BE2C (cell line): ENCODE measurements at places on chromosomes 6 and 20.

- DNase-seq, result no peak
Measured at GRCh38 chr20:60430516-60431001, 472.3 kb downstream of the CDH26 start.

DNA sequence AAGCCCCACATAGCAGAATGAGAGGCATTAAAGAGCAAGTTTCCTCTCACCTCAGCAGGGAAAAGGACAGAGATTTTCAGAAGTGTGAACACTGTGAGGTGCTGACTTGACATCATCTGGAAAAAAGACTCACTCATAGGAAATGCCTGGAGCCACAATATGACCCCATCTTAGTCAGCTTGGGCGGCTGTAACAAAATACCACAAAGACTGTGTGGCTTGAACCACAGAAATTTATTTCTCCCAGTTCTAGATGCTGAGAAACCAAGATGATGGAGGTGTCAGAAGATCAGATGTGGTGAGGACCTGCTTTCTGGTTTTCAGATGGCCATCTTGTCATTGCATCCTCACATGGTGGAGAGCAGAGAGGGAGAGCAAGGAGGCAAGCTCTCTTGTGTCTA is 253.1 kb downstream of the ADGB start:
- no peak for DNase-seq

DNA sequence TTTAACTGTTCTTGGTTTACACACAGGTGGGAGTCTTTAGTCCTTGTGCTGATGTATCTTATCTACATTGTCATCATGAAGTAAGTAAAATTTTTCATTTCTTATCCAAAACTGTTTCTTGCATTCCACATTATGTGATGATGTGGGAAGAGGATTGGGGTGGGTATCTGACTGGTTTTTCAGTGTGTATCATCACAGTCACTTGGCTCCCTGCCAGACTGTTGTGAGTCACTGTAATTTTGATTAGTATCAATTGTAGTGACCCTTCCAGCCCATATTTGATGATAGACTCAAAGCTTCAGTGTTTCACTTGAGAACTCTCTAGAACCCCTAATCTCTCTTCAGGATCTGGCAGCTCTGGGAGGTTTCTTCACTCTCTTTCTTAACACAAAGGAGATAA is 84.5 kb upstream of the RIN2 start:
- no peak for DNase-seq

DNA sequence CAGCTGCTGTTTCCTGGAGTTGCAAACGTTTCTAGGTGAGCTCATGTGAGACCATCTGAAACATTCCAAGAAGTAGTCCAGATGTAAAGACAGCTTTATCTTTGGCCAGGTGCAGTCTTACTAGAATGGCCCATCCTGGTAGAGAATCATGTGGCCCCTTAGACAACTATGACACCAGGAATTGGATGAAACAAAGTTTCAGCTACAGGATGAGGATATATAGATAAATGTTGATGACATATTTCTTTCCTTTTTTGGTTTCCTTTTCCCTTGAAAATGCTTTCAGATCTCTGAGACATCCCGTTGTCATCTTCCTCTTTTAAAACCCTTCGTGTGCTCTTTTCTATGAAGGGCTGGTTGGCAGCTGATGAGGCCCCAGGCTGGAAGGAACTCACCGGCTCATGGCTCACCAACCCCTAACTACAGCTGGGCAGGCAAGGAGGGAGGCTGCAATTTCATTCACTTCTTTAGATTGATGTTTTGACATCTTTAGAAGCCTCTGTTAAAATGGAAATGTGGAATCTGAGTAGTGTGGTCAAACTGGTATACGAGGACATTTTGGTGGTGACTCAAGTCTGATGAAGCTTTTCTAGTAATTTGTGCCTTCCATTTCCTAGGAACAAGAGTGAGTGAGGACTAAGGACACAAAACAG is 167.9 kb upstream of the TNFAIP3 start:
- no peak for DNase-seq

- DNase-seq, result no peak
Measured at GRCh38 chr6:132910759-132911158, 96.4 kb downstream of the RPS12 start.

GRCh38 chr6:116572162-116572561 is 858 bp downstream of the RWDD1 start:
- peak; percentile 34 for DNase-seq

DNA sequence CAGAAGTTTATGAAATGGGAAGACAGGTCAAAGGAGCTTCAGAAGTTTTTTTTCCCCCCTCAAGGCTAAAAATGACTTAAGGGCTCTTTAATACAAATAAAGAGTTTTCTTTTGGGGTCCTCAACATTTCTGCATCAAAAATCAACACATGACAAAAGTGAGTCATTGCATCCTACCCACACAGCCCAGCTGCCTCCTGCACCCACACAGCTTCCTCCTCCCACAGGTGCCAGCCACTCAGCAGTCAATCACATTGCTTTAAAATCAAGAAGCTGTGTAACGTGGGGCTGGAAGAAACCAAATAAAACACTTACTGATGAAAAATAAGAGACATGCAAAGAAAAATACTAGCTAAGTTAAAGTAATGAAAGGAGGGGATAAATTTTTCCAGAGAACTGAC is 68.5 kb downstream of the MAP3K5 start:
- no peak for DNase-seq

GRCh38 chr6:31776989-31777666 is at the start of gene VWA7:
VWA7 (minus strand) TSS chr6:31777328; CDS start chr6:31776779, 549 bp downstream.
- DNase-seq, result peak; percentile 68

DNA sequence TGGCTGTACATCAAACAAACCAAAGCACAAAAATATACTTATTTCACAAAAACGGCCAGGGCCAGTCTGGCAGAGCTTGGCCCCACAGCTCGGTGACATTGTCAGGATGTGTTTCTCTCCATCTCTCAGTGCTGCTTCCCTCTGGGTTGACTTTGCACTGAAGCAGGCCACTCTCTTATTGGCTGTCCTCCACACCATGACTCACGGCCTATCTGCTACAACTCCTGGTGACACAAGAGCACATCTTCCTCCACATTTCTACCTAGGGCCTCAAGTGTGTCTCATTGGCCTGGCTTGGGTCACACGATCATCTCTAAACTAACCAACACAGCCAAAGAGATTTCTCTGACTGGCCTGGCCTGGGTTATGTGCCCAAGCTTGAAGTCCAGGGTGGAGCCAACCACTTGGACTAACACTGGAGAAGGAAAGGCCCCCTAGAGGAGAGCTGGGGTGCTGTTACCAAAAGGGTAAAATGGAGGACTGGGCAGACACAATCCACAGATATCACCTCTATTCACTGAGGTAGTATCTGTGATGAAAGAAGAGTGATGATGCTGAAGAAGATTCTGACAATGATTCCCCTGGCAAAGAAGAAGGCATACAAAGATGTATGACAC is 159.8 kb upstream of the TSHZ2 start:
- peak; percentile 22 for DNase-seq

GRCh38 chr6:98832284-98833056 is 1.9 kb upstream of the POU3F2 start:
- no peak for DNase-seq

DNA sequence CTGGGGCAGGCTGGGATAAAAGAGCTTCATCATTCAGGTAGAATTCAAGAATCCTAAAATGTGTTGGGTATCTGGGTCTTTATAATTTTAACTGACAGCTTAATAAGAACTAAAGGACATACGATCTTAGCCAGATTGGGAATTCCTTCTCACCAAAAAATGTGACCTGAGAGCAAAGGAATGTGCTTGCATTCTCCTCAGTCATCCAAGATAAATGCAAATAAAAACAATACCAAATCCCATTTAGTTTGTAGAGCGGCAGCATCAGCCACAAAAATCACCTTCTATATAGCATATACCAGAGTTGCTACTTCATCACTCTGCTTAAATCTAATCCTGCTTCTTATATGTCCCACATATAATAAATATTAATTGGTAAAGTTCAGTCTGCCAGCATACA is 16.9 kb downstream of the USP49 start:
- DNase-seq, result no peak

GRCh38 chr6:47967843-47968242 is 143.2 kb downstream of the PTCHD4 start:
- no peak for DNase-seq

GRCh38 chr20:4483486-4483885 is 238.2 kb upstream of the PRND start:
- DNase-seq, result no peak

DNA sequence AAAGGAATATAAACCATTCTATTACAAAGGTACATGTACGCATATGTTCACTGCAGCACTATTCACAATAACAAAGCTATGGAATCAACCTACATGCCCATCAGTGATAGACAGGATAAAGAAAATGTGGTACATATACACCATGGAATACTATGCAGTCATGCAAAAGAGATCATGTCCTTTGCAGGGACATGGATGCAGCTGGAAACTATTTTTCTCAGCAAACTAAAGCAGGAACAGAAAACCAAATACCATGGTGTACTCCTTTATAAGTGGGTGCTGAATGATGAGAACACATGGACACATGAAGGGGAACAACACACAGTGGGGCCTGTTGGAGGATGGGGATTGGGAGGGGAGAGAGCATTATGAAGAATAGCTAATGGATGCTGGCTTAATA is 104.6 kb upstream of the CENPW start:
- DNase-seq, result no peak

DNA sequence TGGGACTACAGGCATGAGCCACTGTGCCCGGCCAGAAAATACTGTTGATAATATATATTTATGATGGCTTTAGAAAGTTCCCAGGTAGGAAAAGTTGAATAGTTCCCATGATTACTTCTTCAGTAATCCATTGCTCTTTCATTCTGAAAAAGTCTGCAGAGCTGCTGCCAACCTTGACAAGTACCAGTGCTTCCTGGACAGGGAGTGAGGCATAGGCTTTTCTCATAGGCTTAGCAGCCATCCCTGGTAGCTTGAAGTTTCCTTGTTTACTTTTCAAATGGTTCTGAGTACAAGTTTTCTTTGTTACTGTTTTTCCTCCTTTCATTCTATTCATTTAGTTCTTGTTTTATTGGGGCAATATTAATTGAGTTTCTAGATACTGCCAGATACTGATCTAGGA is 7.8 kb downstream of the RWDD1 start:
- no peak for DNase-seq

DNA sequence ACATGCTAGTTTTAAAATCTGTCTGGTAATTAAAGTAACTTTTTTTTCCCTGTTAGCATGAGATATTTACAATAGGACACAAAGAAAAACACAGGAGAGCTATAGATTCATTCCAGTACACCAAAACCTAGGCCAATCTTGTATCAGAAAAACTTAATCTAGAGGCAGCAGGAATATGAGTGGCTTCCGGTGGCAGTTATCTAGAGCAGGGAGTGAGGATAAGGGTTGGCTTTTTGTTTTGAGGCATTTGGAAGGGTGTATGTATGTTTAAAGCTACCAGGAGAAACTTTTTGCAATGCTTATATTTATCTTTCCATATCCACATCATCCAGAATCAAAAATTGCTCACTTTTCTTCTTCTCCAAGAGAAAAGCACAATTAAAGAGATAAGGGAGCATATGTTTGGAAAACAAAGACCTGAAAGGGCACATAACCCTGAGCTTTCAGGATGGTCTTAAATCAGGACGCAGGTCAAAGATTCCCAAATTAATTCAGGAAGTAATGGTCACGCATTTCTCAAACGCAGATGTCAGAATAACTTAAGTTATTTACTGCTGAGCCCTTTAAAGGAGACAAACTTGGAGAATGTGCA is 13.1 kb downstream of the TFAP2A start:
- no peak for DNase-seq
